ENCODE measurements at places on chromosomes 2 and 18.

- H3K36me3 ChIP-seq = no peaks in the 10 kb centered on the region
- DNase-seq = no peak
- H3K27ac ChIP-seq = no peak overlapping the region
- no peak overlapping the region for H3K4me3 ChIP-seq
- H3K27me3 ChIP-seq = no peaks in the 10 kb centered on the region
- no peaks in the 10 kb centered on the region for H3K4me1 ChIP-seq
These were observed 6.2 kb downstream of the KRTCAP3 start for GRCh38 chr2:27448381-27448780.

- peaks cover 2% of the 10 kb centered on the region for H3K27me3 ChIP-seq
- no peaks in the 10 kb centered on the region for H3K4me1 ChIP-seq
- no peak for DNase-seq
These were observed 62.4 kb downstream of the LYPD1 start for GRCh38 chr2:132607426-132608090.

GRCh38 chr2:239331560-239331959, 69.3 kb downstream of the HDAC4 start:
- no peaks in the 10 kb centered on the region for H3K27me3 ChIP-seq
- no peaks in the 10 kb centered on the region for H3K36me3 ChIP-seq
- DNase-seq = no peak
- H3K4me3 ChIP-seq = no peak overlapping the region
- peaks cover 43% of the 10 kb centered on the region for H3K4me1 ChIP-seq

- no peaks in the 10 kb centered on the region for H3K27me3 ChIP-seq
- no peak overlapping the region for H3K27ac ChIP-seq
- no peak for DNase-seq
- no peaks in the 10 kb centered on the region for H3K4me1 ChIP-seq
- H3K4me3 ChIP-seq = no peak overlapping the region
These were observed 304.4 kb downstream of the CCDC178 start for GRCh38 chr18:33135951-33136660.

GRCh38 chr2:173968551-173968950, 3.4 kb upstream of the SP3 start:
- H3K4me1 ChIP-seq = peaks cover 10% of the 10 kb centered on the region
- peaks cover 2% of the 10 kb centered on the region for H3K36me3 ChIP-seq

DNA sequence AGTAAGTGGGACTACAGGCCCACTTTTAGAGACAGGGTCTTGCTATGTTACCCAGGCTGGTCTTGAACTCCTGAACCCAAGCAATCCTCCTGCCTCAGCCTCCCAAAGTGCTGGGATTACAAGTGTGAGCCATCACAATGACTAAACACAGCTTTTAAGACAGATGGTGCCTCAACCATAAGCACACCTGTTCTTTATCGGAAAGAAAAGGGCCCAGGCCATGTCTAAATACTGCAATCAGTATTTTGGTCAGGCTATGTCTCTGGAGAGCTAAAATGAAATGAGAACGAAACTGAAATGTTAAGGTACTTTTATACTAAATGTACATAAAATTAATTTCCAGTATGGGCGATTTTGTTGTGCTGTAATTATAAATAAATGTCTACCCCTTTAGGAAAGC, 69.5 kb upstream of the SPTBN1 start:
- H3K4me3 ChIP-seq = no peak overlapping the region
- H3K4me1 ChIP-seq = no peaks in the 10 kb centered on the region
- H3K27ac ChIP-seq = no peak overlapping the region
- no peaks in the 10 kb centered on the region for H3K36me3 ChIP-seq

DNA sequence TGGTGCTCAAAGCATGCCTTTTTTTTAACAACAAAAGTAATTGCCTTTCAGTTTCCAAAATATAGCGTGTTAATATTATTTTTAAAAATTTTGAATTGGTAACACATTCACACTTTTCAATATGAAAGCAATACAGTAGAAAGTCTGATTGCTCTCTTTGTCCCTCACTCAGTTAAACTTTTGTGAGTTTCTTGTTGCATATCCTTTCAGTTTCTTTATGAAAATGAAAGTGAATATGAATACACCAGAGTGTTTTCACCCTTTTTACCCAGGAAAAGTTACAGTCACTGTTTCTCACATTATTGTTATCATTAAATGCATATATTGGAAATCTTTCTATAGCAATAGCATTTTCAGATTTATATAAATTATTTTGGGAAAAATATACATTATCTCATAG, 377.4 kb upstream of the CRIM1 start:
- peaks cover 2% of the 10 kb centered on the region for H3K36me3 ChIP-seq
- H3K27me3 ChIP-seq = no peaks in the 10 kb centered on the region
- no peak overlapping the region for H3K4me3 ChIP-seq

- H3K27me3 ChIP-seq = peaks cover 3% of the 10 kb centered on the region
- H3K27ac ChIP-seq = no peak overlapping the region
- no peak for DNase-seq
- H3K36me3 ChIP-seq = no peaks in the 10 kb centered on the region
These were observed 75.9 kb upstream of the DYNAP start for GRCh38 chr18:54515149-54515548.

GRCh38 chr18:26207937-26208336, 18.3 kb upstream of the TAF4B start:
- H3K27me3 ChIP-seq = no peaks in the 10 kb centered on the region
- no peak for DNase-seq
- no peak overlapping the region for H3K27ac ChIP-seq
- no peaks in the 10 kb centered on the region for H3K36me3 ChIP-seq

DNA sequence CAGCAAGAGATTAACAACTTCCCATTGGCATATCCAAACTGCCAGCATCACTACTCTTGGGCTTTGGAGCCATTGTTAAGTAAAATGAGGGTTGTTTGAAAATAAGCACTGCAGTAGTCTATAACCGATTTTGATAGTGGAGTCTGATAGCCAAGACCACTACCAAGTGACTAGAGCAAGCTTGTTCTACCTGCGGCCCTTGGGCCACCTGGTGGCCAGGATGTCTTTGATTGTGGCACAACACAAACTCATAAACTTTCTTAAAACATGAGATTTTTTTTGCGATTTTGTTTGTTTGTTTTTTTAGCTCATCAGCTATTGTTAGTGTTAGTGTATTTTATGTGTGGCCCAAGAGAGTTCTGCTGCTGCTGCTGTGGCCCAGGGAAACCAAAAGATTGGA, 11.0 kb downstream of the UBE2E3 start:
- DNase-seq = no peak
- H3K4me3 ChIP-seq = no peak overlapping the region
- H3K36me3 ChIP-seq = peaks cover 22% of the 10 kb centered on the region
- H3K27me3 ChIP-seq = no peaks in the 10 kb centered on the region
- H3K4me1 ChIP-seq = no peaks in the 10 kb centered on the region
- no peak overlapping the region for H3K27ac ChIP-seq

- no peak overlapping the region for H3K27ac ChIP-seq
- H3K36me3 ChIP-seq = peaks cover 33% of the 10 kb centered on the region
- no peaks in the 10 kb centered on the region for H3K27me3 ChIP-seq
- H3K4me1 ChIP-seq = peaks cover 11% of the 10 kb centered on the region
- H3K4me3 ChIP-seq = no peak overlapping the region
These were observed 44.1 kb downstream of the MREG start for GRCh38 chr2:215969131-215969841.

GRCh38 chr18:12520442-12520992, 112.8 kb downstream of the PRELID3A start:
- no peaks in the 10 kb centered on the region for H3K4me1 ChIP-seq
- no peaks in the 10 kb centered on the region for H3K27me3 ChIP-seq
- DNase-seq = no peak
- H3K27ac ChIP-seq = no peak overlapping the region
- no peak overlapping the region for H3K4me3 ChIP-seq

DNA sequence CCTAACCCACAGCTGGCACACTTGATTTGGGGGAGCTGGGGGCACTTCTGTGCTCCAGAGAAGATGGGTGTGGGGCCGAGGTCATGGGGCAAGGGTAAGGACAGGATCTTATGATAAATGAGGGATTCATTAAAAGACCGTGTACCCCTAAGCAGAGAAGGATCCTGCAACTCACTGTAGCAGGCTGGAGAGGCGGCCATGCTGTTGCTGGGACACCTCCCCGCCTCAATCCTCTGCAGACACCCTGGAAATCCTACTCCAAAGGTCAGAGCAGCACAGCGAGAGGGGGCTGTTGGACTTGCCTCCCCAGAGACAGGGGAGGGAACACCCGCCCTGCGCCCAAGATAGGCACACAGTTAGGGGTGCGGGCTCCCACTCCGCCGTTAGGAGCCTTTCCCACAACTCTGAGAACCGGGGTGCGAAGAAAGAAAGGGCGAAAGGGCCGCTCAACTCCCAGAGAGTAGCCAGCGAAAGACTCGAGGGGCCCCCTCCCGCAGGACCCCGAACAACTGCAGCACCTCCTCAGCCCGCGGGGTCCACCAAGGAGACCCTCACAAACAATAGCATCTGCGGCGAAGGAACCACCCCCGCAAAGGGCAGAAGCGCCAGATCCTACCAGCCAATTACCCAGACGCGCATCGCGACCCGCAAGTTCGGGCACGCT, 1.4 kb downstream of the PARD6G start:
- H3K4me3 ChIP-seq = peak overlapping the region; percentile 69
- H3K27ac ChIP-seq = no peak overlapping the region
- no peaks in the 10 kb centered on the region for H3K36me3 ChIP-seq
- no peak for DNase-seq
- peaks cover 10% of the 10 kb centered on the region for H3K4me1 ChIP-seq

GRCh38 chr2:102438578-102438977, 15.6 kb downstream of the IL18RAP start:
- no peaks in the 10 kb centered on the region for H3K36me3 ChIP-seq
- H3K4me3 ChIP-seq = no peak overlapping the region
- no peak overlapping the region for H3K27ac ChIP-seq

GRCh38 chr2:205708231-205708631, 25.9 kb downstream of the NRP2 start:
- no peak for DNase-seq
- no peaks in the 10 kb centered on the region for H3K36me3 ChIP-seq
- H3K4me1 ChIP-seq = peaks cover 7% of the 10 kb centered on the region
- H3K27me3 ChIP-seq = peaks cover 3% of the 10 kb centered on the region

DNA sequence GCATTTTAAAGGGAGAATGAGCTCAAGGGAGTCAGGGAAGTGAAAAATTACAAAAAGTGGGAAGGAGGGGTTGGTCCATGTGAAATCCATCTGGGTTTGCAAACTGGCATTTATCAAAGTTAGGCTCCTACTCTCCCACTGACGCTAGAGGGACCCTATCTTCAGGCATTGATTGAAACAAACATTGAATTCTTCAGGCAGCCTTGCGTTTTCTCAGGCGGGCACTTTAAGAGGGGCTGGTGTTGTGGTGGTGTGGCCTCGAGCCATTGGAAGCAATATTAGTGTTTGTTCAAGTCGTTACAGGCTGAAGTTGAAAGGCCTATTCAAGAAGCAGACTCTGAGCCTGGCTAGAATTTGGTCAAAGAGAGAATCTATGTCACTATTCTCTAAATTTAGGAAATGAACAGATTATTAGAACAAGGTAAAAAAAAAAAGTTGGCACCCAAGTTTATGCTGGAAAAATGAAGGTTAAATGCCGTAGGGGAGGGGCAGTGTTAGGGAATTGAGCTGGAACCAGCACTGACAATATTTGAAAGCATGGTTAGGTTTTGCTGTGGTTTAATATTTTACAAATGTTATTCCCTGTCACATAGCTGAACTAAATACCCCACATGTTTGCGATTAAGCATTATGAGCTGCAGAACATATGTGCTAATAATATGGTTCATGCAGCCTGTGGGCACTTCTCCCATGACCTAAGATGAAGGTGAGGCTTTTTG, 36.8 kb downstream of the STON1 start:
- no peaks in the 10 kb centered on the region for H3K4me1 ChIP-seq
- H3K4me3 ChIP-seq = no peak overlapping the region
- H3K27ac ChIP-seq = no peak overlapping the region

DNA sequence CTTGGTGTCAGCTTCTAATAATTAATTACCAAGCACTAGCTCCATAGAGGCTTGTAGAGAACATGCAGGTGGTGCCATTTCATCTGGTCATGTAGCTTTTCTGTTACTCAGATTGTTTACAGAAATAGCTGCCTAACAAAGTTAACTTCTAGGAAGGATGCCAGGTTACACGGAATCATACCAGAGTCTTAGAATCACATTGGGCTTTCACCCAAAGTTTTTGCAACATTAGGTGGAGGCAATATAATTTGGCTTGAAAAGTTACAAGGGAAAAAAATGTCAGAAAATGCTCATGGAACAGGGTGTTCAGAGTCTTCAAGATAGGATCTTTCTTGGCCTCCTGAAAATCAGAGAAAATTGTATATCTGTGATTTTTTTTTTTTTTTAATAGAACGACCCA, 135.6 kb downstream of the ARHGAP15 start:
- H3K36me3 ChIP-seq = peaks cover 25% of the 10 kb centered on the region
- H3K27ac ChIP-seq = no peak overlapping the region
- H3K27me3 ChIP-seq = no peaks in the 10 kb centered on the region
- H3K4me1 ChIP-seq = peaks cover 14% of the 10 kb centered on the region
- DNase-seq = no peak

Measured in naive thymus-derived CD8-positive, alpha-beta T cell (primary cell).